Stimulated activated CD8-positive, alpha-beta memory T cell treated with anti-CD3 and anti-CD28 coated beads, Interleukin-7, amount 100 ng/mL, for 24 hours (primary cell): ENCODE measurements at places on chromosomes 11 and 22.

GRCh38 chr22:38699784-38700183 lies 959 bp downstream of the JOSD1 start:
- no peak for DNase-seq

- no peak for DNase-seq
Measured at GRCh38 chr22:39674536-39674935, 104.0 kb downstream of the CACNA1I start.

GRCh38 chr22:49626361-49627216 lies 201.1 kb downstream of the BRD1 start:
- DNase-seq, result no peak

- no peak for DNase-seq
Measured at GRCh38 chr11:85823816-85824215, 12.9 kb upstream of the SYTL2 start.

GRCh38 chr11:108973402-108974162 lies 308.7 kb downstream of the DDX10 start:
- no peak for DNase-seq

- no peak for DNase-seq
Measured at GRCh38 chr11:67099831-67100324, 19.2 kb upstream of the KDM2A start.

DNA sequence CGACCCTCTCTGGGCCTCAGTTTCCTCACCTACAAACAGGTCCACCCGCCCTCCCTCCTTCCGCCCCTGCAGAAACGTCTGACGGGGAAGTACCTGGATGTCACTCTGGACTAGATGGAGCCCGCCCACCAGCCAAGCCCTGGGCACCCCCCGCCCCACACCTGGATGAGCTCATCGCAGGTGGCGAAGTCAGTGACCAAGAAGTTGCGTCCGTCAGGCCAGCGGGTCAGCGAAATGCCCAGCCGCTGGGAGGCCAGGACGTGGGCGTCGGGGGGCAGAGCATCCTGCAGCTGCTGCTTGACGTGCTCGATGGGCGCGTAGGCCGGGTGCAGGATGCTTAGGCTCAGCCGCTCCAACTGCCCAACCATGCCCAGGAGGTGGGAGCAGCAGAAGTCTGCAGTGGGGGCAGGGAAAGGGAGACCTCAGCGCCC lies 897 bp downstream of the PNPLA5 start:
- DNase-seq, result no peak

- no peak for DNase-seq
Measured at GRCh38 chr11:11374358-11375148, 21.5 kb upstream of the CSNK2A3 start.

GRCh38 chr22:39662686-39663052 lies 92.1 kb downstream of the CACNA1I start:
- DNase-seq, result no peak

- DNase-seq, result no peak
Measured at GRCh38 chr11:113670831-113671215, 35.3 kb downstream of the TMPRSS5 start.

DNA sequence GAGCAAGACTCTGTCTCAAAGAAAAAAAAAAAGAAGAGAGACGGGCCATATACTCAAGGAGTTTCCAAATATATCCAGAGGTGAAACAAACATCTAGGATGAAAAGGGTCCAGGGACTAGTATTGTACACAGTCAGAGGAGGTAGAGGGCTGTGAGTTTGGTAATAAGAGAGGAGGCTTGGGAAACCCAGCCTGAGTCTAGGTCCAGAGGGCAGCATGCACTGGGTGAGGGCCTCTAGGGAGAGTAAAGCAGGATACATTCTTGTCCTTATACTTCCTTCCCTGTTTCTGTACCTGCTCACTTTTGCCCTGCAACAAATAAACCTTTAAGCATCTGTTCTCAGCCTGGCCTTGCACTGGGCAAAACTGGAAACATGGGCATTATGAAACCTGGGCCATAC lies 31.5 kb downstream of the STIM1 start:
- no peak for DNase-seq

DNA sequence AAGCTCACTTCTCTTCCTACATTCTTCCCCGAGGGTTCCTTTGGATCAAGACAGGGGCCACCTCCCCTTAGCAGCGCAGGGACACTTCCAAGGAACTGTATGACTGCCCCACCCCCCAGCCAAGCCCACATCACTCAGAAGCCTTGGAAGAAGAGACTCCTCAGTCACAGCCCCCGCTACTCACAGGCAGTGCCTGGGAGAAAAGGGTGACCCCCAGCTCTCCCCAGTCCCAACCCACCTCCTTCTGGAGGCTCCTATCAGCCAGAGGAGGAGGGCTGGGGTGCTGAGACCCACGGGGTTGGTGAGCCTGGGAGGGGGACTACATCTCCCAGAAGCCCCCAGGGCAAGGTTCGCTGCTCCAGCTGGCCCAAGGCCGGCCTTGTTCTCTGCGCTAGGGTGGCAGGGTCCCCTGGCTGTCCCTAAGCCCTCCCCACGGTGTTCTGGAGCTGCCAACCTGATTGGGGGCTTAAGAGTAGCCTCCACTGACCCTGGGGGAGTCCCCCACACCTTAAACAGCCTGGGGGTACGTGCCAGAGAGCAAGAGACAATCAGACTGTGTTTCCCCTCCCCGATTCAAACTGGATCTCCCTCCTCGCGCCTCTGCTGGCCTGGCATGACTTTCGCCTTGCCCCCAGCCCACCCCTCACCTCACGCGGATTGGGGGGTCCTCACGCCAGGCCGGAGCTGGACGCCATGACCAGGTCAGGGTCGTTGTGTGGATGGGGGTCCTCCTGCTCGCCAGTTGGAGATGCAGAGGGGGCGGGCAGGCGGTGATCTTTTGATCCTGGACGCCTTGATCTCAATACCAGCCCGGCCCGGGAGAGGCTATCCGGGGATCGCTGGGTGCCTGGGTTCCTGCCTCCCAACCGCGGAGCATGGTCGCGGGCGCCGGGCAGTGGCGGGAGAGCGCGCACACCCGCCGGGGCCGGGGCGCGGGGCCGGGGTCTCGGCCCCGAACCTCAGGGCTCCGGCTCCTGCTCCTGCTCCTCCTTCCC lies 838 bp downstream of the BCL9L start:
- no peak for DNase-seq

DNA sequence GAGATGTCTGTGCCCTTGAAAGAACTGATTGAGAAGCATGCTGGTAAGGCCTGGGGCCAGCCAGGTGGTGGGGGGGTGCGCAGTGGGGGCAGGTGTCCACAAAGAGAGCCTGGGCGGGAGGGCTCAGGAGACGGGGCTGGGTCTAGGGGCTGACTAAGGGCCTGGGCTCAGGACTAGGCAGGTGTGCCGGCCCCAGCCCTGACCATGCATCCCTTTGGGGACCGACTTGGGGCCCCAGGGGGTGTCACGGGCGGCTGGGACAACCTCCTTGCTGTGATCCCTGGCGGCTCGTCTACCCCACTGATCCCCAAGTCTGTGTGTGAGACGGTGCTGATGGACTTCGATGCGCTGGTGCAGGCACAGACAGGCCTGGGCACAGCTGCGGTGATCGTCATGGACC lies 4.4 kb downstream of the NDUFV1 start:
- DNase-seq, result no peak

GRCh38 chr22:26811647-26811992 lies 154.2 kb downstream of the MIAT start:
- DNase-seq, result no peak

DNA sequence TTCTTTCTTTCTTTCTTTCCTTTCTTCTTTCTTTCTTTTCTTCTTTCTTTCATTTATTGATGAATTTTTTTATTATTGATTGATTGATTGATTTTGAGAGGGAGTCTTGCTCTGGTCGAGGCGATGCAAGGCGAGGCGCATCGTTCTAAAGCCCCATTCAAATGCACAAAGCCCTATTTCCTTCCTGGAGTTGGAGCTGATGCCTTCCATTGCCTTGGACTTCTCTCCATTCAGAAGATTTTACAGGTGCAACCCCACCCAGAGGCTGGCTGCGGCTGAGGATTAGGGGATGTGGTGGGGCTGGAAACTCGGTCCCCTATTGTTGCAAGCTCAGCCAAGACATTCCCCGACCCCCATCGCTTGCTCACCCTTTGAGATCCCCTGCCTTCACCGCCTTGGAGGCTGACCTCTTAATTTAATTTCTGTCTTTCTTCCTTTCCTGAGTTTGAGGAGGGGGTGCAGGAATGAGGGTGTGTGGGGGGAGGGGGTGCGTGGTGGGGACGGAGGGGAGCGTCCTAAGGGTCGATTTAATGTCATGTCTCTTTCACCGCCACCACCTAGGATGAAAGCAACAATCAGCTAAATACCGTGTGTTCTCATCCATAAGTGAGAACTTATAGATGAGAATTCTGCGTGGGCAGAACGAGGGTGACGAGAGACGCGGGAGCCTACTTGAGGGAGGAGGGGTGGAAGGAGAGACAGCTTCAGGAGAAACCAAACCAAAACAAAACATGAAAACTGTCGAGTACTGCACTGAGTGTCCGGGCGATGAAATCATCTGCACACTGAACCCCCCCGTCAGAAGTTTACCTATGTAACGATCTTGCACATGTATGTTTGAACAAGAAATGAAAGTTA lies 3913.9 kb upstream of the OR11H1 start:
- no peak for DNase-seq

DNA sequence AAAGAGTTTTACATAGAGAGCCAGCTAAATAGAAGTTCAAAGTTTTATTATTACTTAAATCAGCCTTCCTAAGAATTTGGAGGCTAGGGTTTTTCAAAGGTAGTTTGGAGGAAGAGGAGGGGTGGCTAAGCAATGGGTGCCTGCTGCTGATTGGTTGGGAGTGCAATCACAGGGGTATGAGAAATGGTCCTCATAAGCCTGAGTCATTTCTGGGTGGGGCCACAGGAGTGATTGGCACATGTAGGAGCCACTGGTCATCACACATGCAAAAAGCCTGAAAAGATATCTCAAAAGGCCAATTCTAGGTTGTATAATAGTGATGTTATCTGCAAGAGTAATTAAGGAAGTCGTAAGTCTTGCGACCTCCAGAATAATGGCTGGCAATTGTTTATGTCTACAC lies 12.9 kb downstream of the OR51L1 start:
- DNase-seq, result no peak

GRCh38 chr11:28833670-28834069 lies 725.5 kb downstream of the METTL15 start:
- no peak for DNase-seq

DNA sequence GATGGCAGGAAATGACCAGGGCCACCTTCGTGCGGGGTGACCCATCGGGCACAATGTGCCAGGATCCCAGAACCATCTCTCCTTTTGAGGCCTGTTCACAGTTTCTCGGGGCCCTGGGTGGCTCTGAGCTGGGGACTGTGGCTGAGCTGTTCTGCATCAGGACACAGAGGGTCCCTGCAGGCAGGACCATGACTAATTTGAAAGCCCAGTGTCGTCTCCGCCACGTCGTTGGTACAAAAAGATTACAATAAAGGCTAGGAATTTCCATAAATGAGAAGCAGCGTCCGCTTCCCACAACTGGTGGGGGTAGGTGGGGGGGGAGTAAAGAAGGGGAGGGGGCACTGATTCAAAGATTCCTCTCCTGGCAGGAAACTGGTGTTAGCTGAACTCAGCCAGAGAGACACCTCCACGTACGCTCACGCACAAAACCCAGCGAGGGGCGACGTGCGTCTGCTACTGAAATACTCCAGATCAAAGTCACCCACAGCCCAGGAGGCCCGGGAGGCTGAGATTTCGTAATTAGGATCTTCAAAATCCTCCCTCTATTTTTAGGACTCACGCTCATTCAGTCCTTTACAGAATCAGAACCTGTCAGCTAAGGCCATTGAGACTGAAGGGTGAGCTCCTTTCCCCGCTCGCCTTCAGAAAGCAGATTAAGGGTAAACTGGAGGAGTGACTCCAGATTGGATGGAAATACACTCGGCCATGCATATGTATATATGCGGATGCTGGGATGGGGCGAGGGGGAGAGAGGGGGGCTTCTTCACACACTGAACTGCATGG lies 11.0 kb downstream of the MN1 start:
- DNase-seq, result no peak

GRCh38 chr11:126636911-126637794 lies 281.7 kb downstream of the ST3GAL4 start:
- DNase-seq, result no peak

DNA sequence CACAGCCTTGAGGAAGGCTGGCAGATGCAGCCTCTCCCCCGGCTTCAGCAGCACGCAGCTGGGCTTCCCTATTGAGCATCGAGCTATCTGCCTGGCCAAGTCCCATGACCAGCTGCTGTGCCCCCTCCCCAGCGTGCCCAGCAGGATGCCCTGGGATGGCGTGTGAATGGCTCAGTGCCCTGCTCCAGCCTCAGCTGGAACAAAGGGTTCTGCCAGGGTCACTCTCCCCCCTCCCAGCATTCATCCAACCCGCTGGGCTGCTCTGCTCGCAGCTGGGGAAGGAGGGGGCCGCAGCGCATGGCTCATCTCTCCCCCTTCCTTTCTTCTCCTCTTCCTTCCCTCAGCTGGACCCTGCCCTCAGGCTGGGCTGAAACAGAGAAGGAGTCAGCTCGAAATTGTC lies 14.5 kb downstream of the LRP4 start:
- no peak for DNase-seq

GRCh38 chr11:106087815-106088435 lies 10.5 kb downstream of the AASDHPPT start:
- DNase-seq, result no peak

- DNase-seq, result no peak
Measured at GRCh38 chr11:117396970-117397369, 69.3 kb downstream of the CEP164 start.

- DNase-seq, result no peak
Measured at GRCh38 chr22:36325154-36326031, 62.4 kb downstream of the MYH9 start.

DNA sequence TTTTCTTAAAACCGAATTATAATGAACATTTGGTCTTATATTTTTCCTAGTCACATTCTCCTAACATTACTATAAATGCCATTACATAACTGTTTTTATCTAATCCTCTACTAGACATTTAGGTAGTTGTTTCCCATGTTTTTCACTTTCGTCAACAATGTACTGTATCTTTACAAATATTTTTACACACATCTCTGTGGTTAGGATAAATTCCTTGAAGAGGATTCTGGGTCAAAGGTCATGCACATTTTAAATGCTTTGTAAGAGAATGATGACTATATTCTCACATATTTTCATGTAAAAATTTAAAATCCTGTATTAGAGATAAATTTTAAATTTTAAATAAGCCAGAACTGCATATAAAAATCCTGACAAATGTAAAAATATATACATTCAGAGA lies 61.3 kb upstream of the CLNS1A start:
- DNase-seq, result no peak

- no peak for DNase-seq
Measured at GRCh38 chr11:10493041-10493663, 38.1 kb downstream of the AMPD3 start.

DNA sequence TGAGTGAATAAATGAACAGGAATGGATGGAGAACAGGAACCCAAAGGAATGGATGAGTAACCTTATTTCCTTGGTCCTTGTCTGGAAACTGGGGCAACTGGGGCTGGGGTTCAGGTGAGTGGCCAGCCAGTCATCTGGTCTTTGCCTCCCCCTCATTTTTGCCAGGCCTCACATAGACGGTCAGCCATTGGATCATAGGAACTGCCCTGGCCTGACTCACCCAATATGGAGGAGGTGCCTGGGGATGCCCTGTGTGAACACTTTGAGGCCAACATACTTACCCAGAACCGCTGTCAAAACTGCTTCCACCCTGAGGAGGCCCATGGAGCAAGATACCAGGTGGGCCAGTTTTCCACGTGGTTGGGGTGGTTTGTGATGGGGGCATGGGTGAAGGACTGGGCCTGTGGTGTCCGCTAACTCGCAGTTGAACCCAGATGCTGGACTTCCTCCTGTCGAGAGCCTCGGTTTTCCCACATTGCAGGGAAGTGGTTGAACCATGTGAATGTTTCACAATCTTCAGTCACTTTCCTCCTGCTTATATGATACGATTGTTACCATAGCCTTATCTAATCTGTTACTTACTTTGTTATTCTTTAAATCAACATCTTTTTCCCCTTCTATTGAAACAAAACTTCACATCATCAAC lies 4.4 kb downstream of the TRIOBP start:
- DNase-seq, result no peak

GRCh38 chr11:87675993-87676392 lies 499.2 kb downstream of the RAB38 start:
- DNase-seq, result no peak
